Mesangial cell (primary cell): ENCODE measurements at places on chromosomes 5 and 9. TPM values are rescaled to one million over a fixed set of nuclear protein-coding genes. Genes with fewer than 3 reads are reported as not detected.

The INSL4 gene
- total RNA-seq = not detected in 2 replicates

The PHF19 gene
- 22.1 and 121 TPM in 2 replicates for total RNA-seq

The OR1J2 gene
- total RNA-seq = not detected in 2 replicates

The ADGRV1 gene
- total RNA-seq = 0.76 and 0.81 TPM in 2 replicates

The SAP30L gene
- total RNA-seq = 13.7 and 27.6 TPM in 2 replicates
